ENCODE measurements at places on chromosomes 12 and 14. TPM values are rescaled to one million over a fixed set of nuclear protein-coding genes. Genes with fewer than 3 reads are reported as not detected.

DNA sequence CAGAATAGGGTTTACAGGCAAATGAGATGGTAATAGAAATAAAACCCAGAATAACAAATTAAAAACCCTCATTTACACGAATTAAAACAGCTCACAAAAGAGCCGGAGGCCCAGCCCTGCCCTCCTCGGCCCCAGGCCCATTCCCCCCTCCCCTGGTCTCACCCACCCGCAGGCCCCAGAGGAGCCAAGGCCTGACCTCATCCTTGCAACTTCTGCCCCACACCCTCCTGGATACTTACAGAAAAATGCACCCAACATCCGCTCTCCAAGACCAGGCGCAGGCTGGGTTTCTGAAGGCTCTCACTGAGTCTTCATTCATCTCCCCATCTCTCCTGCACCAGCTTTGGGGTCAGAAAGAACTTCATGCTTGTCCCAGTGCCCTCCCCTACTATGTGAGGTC, 16.2 kb upstream of the VSX2 start:
- no peaks in the 10 kb centered on the region for H3K4me1 ChIP-seq
- no peak overlapping the region for H3K27ac ChIP-seq
- no peaks in the 10 kb centered on the region for H3K36me3 ChIP-seq
- H3K27me3 ChIP-seq = peaks cover 2% of the 10 kb centered on the region
- H3K4me3 ChIP-seq = no peak overlapping the region

- H3K27me3 ChIP-seq = no peaks in the 10 kb centered on the region
- no peaks in the 10 kb centered on the region for H3K4me1 ChIP-seq
- DNase-seq = no peak
- H3K27ac ChIP-seq = no peak overlapping the region
These were observed 59.3 kb downstream of the HEATR5A start for GRCh38 chr14:31360919-31361662.

DHH gene
- total RNA-seq = 2.3 TPM

- no peaks in the 10 kb centered on the region for H3K27me3 ChIP-seq
- DNase-seq = no peak
- peaks cover 35% of the 10 kb centered on the region for H3K4me1 ChIP-seq
- no peak overlapping the region for H3K4me3 ChIP-seq
These were observed 3.0 kb upstream of the SRSF9 start for GRCh38 chr12:120472521-120472920.

GPR68 gene
- 9.4 TPM for total RNA-seq

CISTR gene
- not detected for total RNA-seq

PPTC7 gene
- total RNA-seq = 21.8 TPM

DNA sequence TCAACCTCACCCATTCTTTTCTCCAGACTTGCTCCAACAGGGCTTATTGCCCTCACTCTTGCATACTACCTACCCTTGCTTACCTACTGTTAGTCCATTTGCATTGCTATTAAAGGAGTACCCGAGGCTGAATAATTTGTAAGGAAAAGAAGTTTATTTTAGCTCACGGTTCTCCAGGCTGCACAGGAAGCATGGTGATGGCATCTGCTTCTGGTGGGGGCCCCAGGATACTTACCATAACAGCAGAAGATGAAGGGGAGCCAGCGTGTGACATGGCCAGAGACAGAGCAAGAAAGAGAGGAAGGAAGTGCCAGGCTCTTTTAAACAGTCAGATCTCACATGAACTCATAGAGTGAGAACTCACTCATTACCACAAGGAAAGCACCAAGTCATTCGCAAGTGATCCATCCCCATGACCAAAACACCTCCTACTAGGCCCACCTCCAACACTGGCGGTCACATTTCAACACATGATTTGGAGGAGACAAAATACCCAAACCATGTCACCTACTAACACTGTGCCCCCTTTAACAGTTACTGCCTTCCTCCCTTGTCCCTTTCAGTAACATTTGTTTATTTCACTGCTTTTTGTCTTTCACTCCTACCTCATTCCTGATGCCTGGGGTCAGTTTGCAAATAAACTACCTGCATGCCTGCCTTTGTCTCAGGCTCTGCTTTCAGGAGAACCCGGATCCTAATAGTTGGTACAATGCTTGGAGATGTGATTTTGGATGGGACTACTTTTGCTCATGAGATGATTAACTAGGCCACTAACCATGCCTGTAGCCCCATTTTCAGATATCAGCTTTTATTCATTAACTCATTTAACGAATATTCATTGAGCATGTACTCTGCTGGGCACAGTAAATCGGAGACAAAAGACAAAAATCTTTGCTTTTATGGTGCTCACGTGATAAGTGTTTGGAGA, 41.6 kb upstream of the CSRP2 start:
- no peak for DNase-seq
- H3K27me3 ChIP-seq = peaks cover 6% of the 10 kb centered on the region
- H3K4me1 ChIP-seq = no peaks in the 10 kb centered on the region
- no peak overlapping the region for H3K4me3 ChIP-seq
- no peaks in the 10 kb centered on the region for H3K36me3 ChIP-seq
- H3K27ac ChIP-seq = no peak overlapping the region

DNA sequence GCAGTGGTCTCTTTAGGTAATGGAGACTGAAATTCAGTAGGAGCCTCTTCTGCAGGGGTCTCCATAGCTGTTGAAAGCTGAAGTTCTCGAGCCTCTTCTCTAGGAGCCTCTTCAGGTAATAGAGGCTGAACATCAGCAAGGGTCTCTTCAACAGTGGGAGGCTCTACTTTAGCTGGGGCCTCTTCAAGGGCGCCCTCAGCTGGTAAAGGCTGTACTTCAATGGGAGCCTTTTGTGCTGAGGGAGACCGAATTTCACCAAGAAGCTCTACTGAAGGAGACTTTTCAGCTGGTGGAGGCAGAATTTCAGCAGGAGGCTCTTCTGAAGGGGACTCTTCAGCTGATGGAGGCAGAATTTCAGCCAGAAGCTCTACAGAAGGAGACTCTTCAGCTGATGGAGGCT, 1.5 kb downstream of the FSCB start:
- no peak overlapping the region for H3K4me3 ChIP-seq
- no peaks in the 10 kb centered on the region for H3K27me3 ChIP-seq
- DNase-seq = no peak
- no peaks in the 10 kb centered on the region for H3K36me3 ChIP-seq

DNA sequence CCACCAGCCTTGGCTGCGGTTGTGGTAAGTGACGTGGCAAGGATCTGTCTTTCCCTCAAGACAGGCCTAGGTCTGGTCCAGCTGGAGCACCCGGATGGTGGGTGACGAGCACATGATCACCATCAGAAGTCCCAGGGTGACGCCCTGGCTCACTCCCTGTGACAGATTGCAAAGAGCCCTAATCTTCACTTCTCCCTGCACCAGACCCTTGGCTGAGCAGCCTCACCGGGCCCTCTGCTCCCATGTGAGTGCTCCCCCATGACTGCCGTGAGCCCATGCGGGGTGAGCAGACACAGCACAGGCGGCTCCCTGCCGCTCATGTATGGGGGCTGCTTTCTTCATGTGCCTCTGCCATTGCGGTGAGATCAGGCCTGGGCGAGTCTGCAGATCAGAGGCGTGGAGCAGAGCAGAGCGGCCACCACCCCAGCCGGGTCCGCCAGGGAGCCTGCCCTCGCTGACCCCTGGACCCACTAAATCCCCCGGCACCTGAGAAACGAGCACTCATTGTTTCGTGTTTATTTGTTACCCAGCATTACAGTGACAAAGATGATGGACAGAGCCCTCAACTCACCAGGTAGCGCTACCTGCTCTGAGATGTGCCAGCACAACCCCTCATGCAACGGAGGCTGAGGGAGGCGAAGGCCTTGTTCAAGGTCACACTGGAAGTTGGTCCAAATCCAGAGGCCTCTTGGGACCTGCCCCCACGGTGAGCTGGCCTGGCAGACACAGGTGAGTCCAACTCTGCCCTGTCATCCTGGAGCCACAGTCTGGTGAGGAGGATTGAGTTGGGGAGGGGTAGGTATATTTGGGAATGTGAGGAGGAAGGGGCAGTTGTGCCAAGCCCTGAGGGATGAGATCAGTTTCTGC, 9.3 kb upstream of the DIO3 start:
- H3K27me3 ChIP-seq = no peaks in the 10 kb centered on the region
- no peak overlapping the region for H3K27ac ChIP-seq
- DNase-seq = no peak
- H3K4me1 ChIP-seq = no peaks in the 10 kb centered on the region

CCDC177 gene
- not detected for total RNA-seq

DNA sequence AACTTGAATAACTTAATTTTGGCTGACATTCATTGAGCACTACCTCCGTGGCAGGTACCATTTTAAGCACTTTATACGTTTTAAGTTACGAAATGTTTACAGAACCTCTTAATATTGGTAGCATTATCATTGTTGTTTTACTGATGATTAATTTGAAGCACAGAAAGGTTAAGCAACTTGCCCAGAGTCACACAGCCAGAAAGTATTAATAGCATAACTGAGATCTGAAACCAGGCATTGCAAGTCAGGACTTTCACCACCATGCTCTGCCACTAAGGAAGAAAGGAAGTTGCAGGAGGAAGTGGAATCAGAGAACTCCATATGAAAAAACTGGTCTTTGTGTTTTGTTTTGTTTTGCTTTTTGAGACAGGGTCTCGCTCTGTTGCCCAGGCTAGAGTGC, 28.2 kb upstream of the BCAT1 start:
- H3K4me3 ChIP-seq = no peak overlapping the region
- H3K27me3 ChIP-seq = no peaks in the 10 kb centered on the region

GRCh38 chr14:77116172-77116817, 18.2 kb downstream of the CIPC start:
- peaks cover 46% of the 10 kb centered on the region for H3K36me3 ChIP-seq
- no peak overlapping the region for H3K27ac ChIP-seq
- no peak for DNase-seq
- no peaks in the 10 kb centered on the region for H3K4me1 ChIP-seq
- H3K27me3 ChIP-seq = no peaks in the 10 kb centered on the region

DNA sequence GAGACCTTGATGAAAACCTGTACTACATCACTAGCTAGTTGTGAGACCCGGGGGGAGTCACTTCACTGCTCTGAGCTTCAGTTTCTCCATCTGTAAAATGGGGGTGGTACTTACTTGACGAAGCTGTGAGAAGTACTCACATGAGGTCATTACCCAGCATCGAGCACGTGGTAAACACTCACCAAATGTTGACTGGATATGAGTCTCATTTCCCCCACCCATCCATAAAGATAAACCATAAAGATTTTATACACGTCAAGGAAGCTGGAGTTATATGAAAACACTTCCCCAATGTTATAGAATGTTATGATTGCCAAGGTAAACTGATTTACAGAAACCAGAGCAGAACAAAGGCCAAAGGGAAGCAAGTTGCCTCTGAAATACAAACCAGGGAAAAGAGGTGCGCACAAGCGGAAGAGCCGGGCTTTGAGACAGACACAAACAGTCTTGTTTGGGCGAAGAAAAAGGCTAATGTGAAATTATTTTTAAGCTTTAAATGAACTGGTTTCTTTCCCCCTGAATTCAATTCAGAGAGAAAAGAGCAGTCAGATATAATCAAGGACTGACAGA, 536.8 kb downstream of the MED13L start:
- no peaks in the 10 kb centered on the region for H3K4me1 ChIP-seq
- no peaks in the 10 kb centered on the region for H3K27me3 ChIP-seq
- no peak overlapping the region for H3K4me3 ChIP-seq
- no peaks in the 10 kb centered on the region for H3K36me3 ChIP-seq

DNA sequence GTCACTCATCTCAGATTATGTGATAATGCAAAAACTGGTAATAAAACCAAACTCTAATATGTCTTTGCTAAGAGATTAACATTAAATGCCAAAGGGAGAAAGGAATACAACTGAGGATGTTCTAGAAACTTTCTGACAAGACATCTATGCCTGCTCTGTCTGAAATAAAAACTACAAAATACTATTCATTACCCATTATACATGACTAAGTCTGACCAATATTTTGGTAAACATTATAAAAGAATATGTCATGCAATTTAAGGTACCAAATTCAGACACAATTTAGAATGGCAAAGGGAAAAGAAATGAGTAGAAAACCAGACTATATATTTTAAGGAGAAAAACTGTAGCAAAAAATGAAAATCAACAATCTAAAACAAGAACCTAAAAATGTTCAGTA, 39.5 kb downstream of the UBR7 start:
- no peaks in the 10 kb centered on the region for H3K4me1 ChIP-seq
- no peak for DNase-seq
- H3K27ac ChIP-seq = no peak overlapping the region
- no peaks in the 10 kb centered on the region for H3K27me3 ChIP-seq

DNA sequence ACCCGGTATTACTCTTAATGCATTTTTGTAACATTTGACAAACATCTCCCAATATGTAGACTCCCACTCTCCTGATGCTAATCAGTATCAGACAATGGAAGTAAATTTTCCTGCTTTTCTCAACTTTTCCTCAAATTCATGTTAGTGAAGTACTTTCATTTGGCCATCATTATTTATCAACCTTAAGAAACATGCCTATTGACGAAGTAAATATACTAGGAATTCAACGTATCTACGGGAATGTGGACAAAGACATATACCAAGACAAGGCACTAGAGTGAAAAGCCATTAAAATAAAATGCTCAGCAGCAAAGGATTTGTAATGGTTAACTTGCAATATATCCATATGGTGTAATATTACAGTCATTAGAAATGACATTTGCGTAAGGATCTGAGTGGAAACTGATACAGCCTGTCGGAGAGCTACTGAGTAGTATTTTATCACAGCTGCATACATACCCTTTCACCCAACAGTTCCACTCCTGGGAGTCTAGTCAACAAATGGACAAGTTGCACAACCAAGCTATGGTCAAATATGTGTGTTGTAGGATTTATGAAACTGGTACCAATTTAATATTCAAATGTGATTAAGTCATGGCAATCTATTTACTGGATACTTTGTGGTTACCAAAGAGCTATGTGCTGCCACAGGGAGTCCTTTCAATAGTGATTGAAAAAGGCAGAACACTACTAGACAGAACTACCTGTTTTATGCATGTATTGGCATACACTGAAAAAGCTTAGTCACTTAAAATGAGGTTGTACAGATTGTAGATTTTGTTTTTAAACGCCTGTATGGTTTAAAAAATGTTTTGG, 26.5 kb downstream of the NUDT4 start:
- peaks cover 45% of the 10 kb centered on the region for H3K36me3 ChIP-seq
- DNase-seq = no peak
- peak overlapping the region; percentile 33 for H3K27ac ChIP-seq
- H3K4me3 ChIP-seq = no peak overlapping the region
- no peaks in the 10 kb centered on the region for H3K27me3 ChIP-seq

DNA sequence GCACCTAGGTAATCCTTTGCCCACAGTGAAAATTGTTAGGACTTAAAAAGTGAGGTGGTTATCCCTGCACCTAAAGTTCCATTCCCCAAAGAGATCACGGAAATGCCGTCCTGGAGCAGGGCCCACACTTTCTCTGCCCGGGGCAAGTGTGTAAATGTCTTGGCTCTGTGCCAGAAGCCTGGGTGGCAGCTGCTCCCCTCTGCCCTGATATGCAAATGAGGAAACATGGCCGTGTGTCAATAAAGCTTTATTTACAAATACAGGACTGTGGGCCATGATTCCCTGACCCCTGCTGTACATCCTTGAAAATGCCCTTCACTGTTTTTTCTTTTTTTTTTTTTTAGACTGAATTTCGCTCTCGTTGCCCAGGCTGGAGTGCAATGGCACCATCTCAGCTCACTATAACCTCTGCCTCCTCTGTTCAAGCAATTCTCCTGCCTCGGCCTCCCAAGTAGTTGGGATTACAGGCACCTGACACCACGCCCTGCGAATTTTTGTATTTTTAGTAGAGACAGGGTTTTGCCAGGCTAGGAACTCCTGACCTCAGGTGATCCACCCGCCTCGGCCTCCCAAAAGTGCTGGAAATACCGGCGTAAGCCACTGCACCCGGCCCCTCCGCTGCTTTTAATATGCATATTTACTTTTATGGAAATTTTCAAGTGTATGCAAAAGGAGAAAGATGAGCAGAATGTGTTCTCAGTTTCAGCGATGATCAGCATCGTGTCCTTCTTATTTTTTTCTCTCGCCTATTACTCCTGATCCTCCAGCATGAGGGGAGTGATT, 75.5 kb downstream of the GALNT9 start:
- DNase-seq = no peak
- no peak overlapping the region for H3K27ac ChIP-seq
- peaks cover 83% of the 10 kb centered on the region for H3K27me3 ChIP-seq
- no peaks in the 10 kb centered on the region for H3K4me1 ChIP-seq
- no peaks in the 10 kb centered on the region for H3K36me3 ChIP-seq
